MG63 (cell line): ENCODE measurements at places on chromosomes 4 and X. TPM values are rescaled to one million over a fixed set of nuclear protein-coding genes. Genes with fewer than 3 reads are reported as not detected.

DNA sequence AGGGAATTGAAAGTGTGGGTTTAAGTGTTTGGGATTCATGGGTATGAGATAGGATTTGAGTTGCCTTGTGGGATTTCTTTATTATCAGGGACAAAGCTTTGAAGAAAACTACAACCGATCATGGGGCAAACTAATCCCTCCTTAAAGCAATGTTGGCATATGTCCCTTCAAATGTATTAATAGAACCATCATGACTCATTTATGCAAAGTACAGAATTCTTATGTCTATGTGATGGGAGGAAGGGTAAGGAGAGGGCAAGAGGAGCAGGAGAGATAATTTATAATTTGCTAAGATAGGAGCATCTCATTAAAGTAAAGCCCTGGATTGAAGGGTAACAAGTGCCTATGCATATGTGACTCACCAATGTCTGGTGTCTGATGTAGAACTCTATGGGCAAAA lies 94.2 kb downstream of the PHEX start:
- no peak for DNase-seq

- DNase-seq, result no peak
Measured at GRCh38 chr4:40418430-40419230, 83.5 kb downstream of the CHRNA9 start.

Gene SULT1B1
- 0.03 TPM in 1 of 2 replicates, not detected in the other for total RNA-seq

DNA sequence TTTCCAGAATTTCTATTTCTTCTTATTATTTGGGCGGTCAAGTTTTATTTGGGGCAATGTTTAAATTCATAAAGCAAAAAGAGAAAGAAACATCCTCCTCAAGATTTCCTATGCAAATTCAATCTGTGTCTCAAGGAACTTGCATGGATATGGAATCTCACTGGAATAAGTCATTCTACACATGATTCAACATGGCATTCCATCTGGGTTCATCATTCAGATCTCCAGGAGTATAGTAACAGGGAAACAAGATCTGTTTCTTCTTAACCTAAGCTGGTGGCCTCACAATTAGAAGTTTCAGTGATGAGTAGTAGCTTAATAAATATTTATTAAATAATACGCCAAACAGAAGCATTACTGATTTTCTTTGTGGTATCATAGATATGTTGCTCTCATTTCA lies 19.8 kb downstream of the KLHL34 start:
- no peak for DNase-seq

Gene SPANXN3
- not detected in 2 replicates for total RNA-seq

DNA sequence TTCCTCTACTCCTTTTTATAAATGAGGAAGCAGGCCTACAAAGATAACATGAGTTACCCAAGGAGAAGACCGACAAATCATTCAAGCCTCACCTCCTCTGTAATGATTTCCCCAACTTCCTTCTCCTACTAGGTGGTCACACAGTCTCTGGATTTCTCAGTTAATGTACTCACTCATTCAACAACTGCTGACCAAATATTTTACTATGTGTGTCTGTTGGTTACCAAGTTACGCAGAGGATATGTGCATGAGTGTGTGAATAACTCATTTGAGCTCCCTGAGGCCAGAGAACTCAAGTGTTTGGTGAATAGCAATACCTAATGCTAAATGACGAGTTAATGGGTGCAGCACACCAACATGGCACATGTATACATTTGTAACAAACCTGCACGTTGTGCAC lies 10.4 kb downstream of the CASK start:
- DNase-seq, result no peak

DNA sequence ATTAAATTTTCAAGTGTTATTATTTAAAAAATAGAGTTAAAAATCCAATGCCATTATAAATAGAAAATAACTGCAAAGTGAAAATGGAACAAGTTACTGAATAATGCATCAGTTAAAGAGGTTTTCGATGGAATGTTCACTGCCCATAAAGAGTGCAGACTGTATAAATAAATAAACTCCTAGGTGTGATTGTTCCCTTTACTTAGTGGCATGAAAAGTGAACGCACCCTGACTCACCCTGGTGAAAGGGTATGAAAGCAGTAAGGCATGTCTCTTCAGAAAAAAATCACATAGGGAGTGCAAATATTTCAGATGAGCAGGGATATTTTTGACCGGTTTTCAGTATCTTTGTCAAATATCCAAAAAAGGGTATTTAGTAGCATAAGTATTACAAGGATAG lies 387.8 kb downstream of the DCAF12L2 start:
- no peak for DNase-seq

DNA sequence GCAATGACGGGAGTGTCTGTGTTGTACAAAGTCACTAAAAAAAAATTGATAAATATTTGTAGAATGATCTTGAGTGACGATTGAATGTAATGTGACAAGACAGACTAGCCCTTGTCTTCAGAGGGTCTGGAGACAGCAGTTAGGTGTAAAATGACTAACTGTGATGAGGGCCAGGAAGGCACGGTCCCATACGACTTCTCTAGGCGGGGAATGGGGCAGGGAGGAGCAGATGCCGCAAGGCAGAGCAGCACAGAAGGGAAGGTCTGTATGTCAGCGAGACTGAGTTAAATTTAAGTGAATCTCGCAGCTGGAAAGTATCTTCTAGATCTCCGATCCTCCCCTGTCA lies 405 bp downstream of the CENPE start:
- no peak for DNase-seq

DNA sequence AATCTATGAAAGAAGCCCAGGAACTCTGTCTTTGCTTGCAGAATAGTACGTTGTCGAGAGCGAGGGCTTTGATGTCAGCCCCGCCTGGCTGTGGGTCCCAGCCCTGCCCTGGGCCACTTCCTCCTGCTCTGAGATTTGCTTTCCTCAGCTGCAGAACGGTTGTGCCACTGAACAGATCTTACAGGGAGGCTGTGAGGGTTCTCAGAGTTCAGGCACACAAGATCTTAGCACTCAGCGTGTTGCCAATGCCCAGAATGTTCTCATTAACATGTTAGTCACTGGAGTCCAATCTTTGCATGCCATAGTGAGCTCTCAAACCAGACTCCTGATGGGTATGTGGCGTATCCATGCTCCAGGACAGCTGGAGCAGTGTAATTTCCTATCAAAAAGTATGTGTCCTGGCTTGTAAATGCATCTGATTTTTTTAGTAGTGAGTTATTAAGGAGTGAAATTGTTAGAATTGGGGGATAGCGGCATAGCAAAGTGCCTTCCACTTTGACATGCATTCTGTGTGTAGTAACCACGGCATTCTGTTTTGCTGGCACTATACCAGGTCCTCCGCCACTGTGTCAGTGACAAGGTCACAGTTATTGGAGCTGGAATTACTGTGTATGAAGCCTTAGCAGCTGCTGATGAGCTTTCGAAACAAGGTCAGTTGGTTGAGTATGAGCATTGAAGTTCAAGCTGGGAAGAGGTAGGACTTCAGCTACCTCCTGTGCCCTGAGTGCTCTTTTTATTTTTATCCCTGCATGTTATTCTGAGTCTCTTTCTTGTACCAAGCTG lies 31.6 kb downstream of the TKTL1 start:
- no peak for DNase-seq

DNA sequence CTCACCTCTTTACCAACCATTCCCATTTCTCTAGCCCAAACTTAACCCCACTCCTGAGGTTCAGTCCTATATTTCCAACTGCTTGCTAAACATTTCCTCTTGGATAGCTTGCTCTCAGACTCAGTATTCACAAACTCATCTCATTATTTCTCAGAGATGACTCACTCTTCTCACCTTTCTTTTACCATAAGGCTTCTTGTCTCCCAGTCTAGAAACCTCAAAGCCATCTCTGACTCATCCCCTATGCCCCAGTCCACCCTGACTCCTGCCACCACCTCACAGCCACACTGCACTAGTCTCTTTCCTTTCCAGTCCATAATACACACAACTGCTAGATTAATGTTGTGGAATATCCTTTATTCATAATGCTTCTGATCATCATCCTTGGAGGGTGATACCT lies 4.8 kb downstream of the FRMPD3 start:
- DNase-seq, result no peak

DNA sequence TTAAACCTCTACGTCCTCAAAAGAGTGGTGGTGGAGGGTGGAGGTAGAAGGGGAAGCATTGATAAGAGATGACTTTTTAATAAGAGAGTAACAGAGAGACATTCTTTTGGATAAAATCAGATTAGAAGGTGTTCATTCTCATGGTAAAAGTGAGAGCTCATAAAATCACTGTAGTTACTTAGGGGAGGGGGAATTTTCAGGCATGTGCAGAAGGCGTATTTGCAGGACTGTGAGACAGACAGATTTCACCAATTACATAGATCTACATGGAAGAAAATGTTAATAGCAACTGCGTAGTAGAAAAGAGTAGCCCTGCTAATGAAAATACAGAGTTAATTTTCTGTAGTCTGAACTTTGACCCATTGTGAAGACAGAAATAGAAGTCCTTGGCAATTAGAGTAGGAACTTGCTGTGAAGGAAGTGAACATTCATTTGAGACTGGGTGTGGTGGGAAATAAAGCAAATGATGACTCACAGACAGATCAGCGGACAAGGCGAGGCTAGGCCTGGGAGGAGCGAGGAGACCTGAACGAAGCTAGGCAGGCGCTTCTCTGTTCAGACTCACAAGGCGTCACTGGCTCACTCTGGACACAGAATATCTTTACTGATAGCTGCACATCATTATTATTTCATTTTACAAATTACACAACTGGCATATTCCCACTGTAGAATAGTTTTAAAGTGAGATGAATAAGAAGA lies 57.2 kb upstream of the FAM9C start:
- DNase-seq, result peak; percentile 78

GRCh38 chr4:39729557-39729956 lies 31.6 kb downstream of the UBE2K start:
- no peak for DNase-seq

GRCh38 chrX:13216139-13216538 lies 103.7 kb downstream of the ATXN3L start:
- no peak for DNase-seq

GRCh38 chr4:139770361-139770760 lies 104.7 kb downstream of the MGST2 start:
- DNase-seq, result no peak
